ENCODE measurements at places on chromosomes 2 and 18. TPM values are rescaled to one million over a fixed set of nuclear protein-coding genes. Genes with fewer than 3 reads are reported as not detected.

DNA sequence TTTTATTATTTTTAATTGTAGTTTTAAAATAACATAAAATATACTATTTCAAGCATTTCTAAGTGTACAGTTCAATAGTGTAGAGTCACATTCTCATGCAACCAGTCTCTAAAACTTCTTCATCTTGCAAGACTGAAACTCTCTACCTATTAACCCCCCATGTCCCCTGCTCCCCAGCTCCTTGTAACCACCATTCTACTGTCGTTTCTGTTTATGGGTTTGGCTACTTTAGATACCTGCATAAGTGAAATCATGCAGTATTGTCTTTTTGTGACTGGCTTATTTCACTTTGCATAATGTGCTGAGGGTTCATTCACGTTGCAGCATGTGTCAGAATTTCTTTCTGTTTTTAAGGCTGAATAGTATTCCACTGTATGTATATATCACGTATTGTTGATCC is 139.4 kb downstream of the SMAD7 start:
- H3K27ac ChIP-seq = no peak overlapping the region
- H3K4me1 ChIP-seq = peaks cover 4% of the 10 kb centered on the region
- H3K4me3 ChIP-seq = no peak overlapping the region
- H3K36me3 ChIP-seq = no peaks in the 10 kb centered on the region
- H3K27me3 ChIP-seq = no peaks in the 10 kb centered on the region

GRCh38 chr2:179376881-179377280 is 112.2 kb upstream of the SESTD1 start:
- DNase-seq = no peak
- no peaks in the 10 kb centered on the region for H3K27me3 ChIP-seq
- H3K4me3 ChIP-seq = no peak overlapping the region
- H3K27ac ChIP-seq = no peak overlapping the region
- no peaks in the 10 kb centered on the region for H3K36me3 ChIP-seq

GRCh38 chr2:171271971-171272436 is 111.3 kb upstream of the TLK1 start:
- no peak overlapping the region for H3K4me3 ChIP-seq
- H3K27ac ChIP-seq = peak overlapping the region; percentile 37
- no peaks in the 10 kb centered on the region for H3K27me3 ChIP-seq
- peaks cover 4% of the 10 kb centered on the region for H3K4me1 ChIP-seq
- no peak for DNase-seq

DNA sequence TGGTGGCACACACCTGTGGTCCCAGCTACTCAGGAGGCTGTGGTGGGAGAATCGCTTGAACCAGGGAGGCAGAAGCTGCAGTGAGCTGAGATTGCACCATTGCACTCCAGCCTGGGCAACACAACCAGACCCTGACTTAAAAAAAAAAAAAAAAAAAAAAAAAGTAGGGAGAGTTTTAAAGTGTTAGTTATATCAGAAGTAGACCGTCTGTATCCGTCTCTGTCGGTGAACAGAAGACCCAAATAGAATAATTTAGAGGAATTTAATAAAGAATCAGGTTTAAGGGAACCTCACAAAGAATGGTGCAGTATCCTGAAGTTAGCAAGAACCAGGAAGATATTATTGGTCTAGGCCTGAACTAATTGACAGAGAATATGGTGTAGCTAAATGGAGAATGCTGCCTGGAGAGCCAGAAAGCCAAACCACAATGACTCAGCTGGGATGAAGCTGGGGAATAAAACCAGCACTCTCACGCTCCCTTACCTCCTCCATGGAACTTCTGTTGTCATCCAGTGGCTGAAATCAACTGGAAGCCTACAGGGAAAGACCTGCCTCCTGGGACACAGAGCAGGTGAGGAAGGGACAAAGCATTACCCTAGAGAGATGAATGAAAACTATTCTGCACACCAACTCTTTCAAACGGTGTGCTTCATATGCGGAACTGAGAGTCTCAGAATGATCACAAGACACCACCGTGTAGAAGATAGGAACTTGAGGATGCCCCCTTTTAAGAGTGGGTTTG is 39.1 kb upstream of the PLEKHM3 start:
- H3K27ac ChIP-seq = no peak overlapping the region
- no peaks in the 10 kb centered on the region for H3K4me1 ChIP-seq
- no peak overlapping the region for H3K4me3 ChIP-seq
- no peak for DNase-seq

DNA sequence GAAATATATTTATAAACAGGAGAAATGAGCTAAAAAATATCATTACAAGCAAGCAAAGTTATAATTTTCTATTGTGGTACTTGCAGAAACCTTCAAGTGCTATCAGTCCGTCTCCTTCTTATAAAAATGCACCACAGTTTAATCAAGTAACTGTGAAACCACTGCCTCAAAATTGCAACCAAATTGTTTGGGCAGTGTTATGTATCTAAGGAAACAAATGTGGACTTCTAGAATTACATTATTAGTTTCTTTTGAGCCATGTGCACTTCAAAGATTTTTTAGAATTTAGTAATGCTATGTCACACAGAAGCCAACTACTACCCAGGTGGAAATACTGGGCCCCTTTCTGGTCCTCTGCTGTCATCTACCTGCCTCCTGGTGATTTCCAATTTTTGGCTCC is 495.6 kb downstream of the NYAP2 start:
- no peak for DNase-seq
- H3K4me3 ChIP-seq = no peak overlapping the region
- H3K36me3 ChIP-seq = no peaks in the 10 kb centered on the region
- H3K4me1 ChIP-seq = no peaks in the 10 kb centered on the region

- H3K27me3 ChIP-seq = no peaks in the 10 kb centered on the region
- no peaks in the 10 kb centered on the region for H3K4me1 ChIP-seq
- no peaks in the 10 kb centered on the region for H3K36me3 ChIP-seq
- no peak for DNase-seq
- no peak overlapping the region for H3K27ac ChIP-seq
- no peak overlapping the region for H3K4me3 ChIP-seq
Observed at GRCh38 chr2:225865468-225865867, 466.0 kb downstream of the NYAP2 start.

DNA sequence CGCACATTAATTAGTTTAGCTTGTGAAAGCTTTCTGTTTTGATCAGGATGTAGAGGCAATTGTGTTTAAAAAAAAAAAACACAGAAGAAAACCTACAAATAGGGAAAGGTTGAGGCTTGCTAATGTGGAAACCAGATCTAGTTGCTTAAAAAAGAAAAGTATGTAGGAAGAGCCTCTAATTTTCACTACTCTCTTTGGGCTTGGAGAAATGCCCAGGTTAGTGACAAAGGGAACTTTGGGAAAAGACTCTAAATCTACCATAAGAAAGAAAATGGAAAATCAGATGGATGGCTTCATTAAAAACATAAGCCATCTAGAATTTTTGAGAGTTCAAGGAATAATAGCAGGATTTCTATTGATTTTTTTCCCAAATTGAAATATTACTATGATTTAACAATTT is 47.3 kb upstream of the SLC38A11 start:
- H3K27ac ChIP-seq = no peak overlapping the region
- no peaks in the 10 kb centered on the region for H3K36me3 ChIP-seq
- H3K27me3 ChIP-seq = no peaks in the 10 kb centered on the region
- no peak for DNase-seq
- H3K4me1 ChIP-seq = no peaks in the 10 kb centered on the region
- no peak overlapping the region for H3K4me3 ChIP-seq

DNA sequence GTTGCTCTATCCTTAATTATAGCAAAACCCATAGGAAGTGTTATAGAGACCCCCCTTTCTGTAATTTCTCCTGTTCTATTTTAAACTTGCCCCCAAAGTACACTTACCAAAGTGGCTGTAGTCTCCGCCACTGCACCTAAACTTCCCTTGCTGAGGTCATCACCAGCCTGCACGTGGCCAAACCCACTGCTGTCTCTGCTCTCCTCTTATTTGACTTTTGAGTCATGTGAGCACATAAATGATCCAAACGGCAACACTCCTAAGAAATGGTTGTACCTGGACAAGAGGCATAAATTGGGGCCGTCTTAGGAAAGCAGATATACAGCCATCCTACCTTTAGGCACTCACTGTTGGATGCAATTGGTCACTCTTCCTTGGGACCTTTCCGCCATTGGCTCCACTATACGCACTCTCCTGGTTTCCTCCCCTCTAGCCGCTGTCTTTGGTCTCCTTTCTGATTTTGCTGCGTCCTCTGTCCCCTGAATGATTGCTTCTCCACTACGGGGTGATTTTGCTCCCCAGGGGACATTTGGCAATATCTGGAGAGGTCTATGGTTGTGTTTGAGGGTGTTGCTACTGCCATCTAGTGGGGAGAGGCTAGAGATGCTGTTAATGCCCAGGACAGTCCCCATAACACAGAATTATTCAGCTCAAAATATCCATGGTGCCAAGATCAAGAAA is 19.2 kb upstream of the IL36G start:
- peak; percentile 58 for DNase-seq
- no peak overlapping the region for H3K4me3 ChIP-seq
- H3K27me3 ChIP-seq = no peaks in the 10 kb centered on the region

DNA sequence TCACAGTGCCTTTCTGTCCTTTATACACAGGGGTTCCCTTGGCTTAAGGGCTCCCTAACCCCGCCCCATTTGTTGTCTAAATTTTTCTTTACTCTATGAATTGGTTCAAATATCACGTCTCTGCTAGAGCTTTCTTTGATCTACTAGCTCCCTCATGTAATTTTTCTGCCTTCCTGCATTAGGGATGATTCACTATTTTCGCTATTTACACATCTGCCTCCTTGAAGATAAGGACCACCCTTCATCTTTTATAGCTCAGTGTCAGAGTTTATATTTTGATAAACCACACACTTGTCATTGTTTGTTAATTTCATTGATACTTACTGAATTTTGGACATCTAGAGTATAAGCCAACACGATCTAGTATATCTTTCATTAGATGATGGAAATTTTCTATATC is 169.2 kb downstream of the LPIN1 start:
- H3K4me3 ChIP-seq = no peak overlapping the region
- no peak overlapping the region for H3K27ac ChIP-seq
- no peaks in the 10 kb centered on the region for H3K36me3 ChIP-seq
- DNase-seq = no peak
- H3K4me1 ChIP-seq = no peaks in the 10 kb centered on the region

GRCh38 chr2:157596992-157597681 is 31.5 kb downstream of the ACVR1C start:
- H3K27me3 ChIP-seq = peaks cover 21% of the 10 kb centered on the region
- H3K4me1 ChIP-seq = no peaks in the 10 kb centered on the region
- H3K36me3 ChIP-seq = no peaks in the 10 kb centered on the region
- peak overlapping the region; percentile 20 for H3K4me3 ChIP-seq

- H3K4me1 ChIP-seq = no peaks in the 10 kb centered on the region
- H3K36me3 ChIP-seq = no peaks in the 10 kb centered on the region
- H3K27me3 ChIP-seq = no peaks in the 10 kb centered on the region
- DNase-seq = no peak
- H3K4me3 ChIP-seq = no peak overlapping the region
Observed at GRCh38 chr2:224357098-224357901, 44.6 kb downstream of the FAM124B start.

- no peaks in the 10 kb centered on the region for H3K27me3 ChIP-seq
- DNase-seq = no peak
- H3K4me3 ChIP-seq = no peak overlapping the region
- no peaks in the 10 kb centered on the region for H3K4me1 ChIP-seq
- peaks cover 6% of the 10 kb centered on the region for H3K36me3 ChIP-seq
- no peak overlapping the region for H3K27ac ChIP-seq
Observed at GRCh38 chr2:120052597-120052996, 39.7 kb downstream of the EPB41L5 start.

DNA sequence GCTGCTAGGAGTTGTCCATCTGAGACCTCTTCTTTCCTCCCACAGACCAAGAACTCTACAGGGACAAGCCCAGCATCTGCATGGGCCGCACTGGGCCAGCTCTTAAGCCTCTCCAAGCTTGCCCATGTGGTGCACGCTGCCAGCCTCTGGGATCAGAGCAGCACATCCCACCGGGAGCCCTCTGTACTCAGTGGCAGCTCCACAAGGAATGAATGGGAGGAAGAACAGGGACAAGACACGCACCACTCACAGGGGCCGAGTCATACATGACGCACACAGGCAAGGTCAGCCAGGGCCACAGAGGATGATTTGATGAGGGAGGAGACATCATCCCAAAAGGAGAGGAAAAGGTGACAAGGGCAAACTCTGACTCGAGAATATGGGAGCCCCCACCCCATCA is 268.3 kb downstream of the KLHL29 start:
- H3K27me3 ChIP-seq = no peaks in the 10 kb centered on the region
- no peak overlapping the region for H3K27ac ChIP-seq
- no peak overlapping the region for H3K4me3 ChIP-seq
- no peaks in the 10 kb centered on the region for H3K36me3 ChIP-seq

DNA sequence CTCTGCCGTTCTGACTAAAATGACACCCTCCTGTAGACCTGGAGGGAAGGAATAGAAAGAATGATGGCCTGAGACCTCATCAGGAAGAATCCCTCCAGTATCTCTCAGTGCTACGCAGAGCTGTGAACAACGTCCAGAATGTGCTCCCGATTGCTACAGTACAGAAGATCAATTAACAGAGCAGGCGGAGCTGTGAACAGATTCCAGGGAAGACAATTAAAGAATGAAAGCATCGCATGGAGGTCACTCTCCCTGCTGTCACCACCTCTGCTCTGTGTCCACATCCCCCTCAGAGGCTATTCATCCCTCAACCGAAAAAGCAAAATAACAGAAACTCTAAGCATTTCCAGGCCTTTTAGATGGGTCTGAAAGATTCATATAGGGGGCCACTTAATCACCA is 481.0 kb downstream of the EIPR1 start:
- H3K4me1 ChIP-seq = no peaks in the 10 kb centered on the region
- H3K36me3 ChIP-seq = no peaks in the 10 kb centered on the region
- DNase-seq = no peak
- H3K4me3 ChIP-seq = no peak overlapping the region
- no peak overlapping the region for H3K27ac ChIP-seq
- no peaks in the 10 kb centered on the region for H3K27me3 ChIP-seq

DNA sequence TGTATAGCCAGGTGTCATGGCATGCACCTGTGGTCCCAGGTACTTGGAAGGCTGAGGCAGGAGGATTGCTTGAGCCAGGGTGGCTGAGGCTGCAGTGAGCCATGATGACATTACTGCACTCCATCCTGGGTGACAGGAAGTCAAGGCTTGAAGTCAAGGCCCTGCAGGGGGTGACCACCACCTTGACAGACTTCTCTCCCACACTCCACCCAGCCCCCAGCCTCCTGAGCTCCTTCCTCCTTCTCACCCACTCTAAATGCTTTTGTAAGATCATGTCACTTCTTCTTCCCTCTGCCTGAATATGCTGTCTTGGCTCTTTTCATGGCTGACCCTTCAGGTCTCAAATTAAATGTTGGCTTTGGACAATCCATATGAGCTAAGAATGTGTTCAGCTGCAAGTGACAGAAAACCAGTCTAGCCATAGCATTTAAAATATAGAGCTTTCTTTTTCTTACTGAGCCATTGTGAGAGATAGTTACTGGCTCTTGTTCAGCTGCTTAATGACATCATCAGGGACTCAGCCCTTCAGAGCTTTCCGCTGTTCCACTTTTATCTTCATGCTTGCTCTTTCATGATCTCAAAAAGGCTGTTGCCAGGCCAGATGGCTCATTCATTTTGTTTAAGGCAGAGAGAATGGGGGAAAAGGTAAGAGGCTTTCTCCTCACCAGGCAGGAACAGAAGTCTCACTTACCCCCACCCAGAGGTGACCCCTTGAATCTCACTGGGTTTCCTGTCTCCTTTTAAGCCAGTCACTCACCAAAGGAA is 36.7 kb upstream of the TTC39C start:
- no peak for DNase-seq
- H3K27ac ChIP-seq = no peak overlapping the region
- no peaks in the 10 kb centered on the region for H3K36me3 ChIP-seq

- H3K4me3 ChIP-seq = no peak overlapping the region
- no peaks in the 10 kb centered on the region for H3K27me3 ChIP-seq
- peaks cover 61% of the 10 kb centered on the region for H3K4me1 ChIP-seq
Observed at GRCh38 chr2:152420363-152420762, 85.4 kb downstream of the FMNL2 start.

Gene ATP6V1C2
- polyA plus RNA-seq = 3.4 TPM

Gene RNF125
- 9.7 TPM for polyA plus RNA-seq

Gene SIX2
- 0.27 TPM for polyA plus RNA-seq

Gene KCNE4
- polyA plus RNA-seq = 3.9 TPM

Gene AQP12A
- polyA plus RNA-seq = not detected

Gene NAT8
- 1.2 TPM for polyA plus RNA-seq

Measured in left lung (tissue), 14 donors.